Activated CD4-positive, alpha-beta T cell treated with anti-CD3 and anti-CD28 coated beads, Interleukin-2, amount 50 U/mL, for 1 hour (primary cell): ENCODE measurements at places on chromosomes 12 and 14.

- no peak for DNase-seq
Measured at GRCh38 chr12:97093187-97093683, 186.2 kb downstream of the NEDD1 start.

DNA sequence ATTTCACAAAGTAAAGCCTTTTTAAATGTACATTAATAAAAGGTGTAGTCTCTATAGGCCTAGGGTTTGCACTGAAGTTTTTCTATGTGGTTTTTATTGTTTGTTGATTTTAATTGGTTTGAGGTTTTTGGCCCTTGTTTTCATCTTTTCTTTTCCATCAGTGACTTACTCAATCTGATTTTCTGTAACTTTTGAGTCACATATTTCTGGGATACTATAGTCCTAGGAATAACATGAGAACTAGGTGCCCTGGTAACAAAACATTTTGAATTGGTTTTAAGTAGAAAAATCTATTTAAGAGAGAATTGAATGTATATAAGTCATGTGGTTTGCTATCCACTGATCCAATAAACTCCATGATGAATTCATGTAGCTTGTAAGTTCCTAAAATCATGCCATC, 311.9 kb downstream of the CEP128 start:
- DNase-seq: no peak

DNA sequence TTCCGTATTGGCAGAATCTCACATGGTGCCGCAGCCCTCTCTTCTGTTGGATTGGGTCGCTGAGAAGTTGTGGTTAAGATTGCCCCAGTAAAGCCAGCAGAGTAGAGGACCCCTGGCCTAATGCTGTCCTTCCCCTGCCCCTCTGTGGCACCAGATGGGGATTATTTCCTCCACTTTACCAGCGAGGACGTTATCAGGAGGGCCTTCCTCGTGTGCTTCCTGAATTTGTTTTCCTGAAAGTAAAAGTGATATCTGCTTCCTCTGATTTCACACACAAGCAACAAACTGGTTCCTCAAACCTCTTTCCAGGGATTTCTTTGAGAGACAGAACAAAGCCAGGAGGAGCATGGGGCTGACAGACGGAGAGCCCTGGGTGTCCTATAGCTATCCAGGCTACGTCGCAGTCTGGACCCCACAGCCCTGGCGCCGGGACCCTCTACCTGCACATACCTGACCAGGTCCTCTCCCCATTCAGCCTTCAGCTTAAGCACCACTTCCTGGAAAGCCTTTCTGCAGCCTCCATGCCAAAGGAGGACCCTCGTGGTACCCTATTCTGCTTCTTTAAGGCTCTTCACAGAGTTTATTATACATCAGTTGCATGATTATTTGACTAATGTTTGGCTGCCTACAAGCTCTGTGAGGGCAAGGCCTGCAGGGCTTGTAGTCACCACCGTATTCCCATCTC, 314.8 kb upstream of the FKBP4 start:
- no peak for DNase-seq

GRCh38 chr12:117342682-117343081, 18.7 kb downstream of the NOS1 start:
- DNase-seq: no peak

- no peak for DNase-seq
Measured at GRCh38 chr12:4288296-4289131, 15.0 kb downstream of the CCND2 start.

GRCh38 chr12:51218607-51219161, 822 bp upstream of the POU6F1 start:
- no peak for DNase-seq

- DNase-seq: no peak
Measured at GRCh38 chr14:47949006-47949405, 273.6 kb upstream of the MDGA2 start.

DNA sequence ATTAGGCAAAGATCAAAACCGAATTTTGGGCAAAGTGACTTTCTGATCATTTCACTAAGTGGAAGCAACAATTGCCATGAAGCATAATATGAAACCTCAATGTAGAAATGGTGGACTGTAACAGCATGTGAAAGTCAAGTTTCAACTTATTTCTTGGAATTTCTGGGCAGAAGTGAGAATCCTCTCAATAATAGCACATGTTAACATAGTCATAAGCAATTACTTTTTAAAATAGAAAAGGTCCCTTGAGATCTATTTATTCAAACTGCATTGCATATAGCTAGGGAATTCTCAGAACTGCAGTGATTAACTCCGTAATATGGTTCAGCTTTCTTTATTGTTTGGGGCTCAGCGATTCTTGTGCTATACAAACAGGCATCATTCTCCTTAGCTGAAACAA, 136.7 kb upstream of the ATP2B1 start:
- no peak for DNase-seq

DNA sequence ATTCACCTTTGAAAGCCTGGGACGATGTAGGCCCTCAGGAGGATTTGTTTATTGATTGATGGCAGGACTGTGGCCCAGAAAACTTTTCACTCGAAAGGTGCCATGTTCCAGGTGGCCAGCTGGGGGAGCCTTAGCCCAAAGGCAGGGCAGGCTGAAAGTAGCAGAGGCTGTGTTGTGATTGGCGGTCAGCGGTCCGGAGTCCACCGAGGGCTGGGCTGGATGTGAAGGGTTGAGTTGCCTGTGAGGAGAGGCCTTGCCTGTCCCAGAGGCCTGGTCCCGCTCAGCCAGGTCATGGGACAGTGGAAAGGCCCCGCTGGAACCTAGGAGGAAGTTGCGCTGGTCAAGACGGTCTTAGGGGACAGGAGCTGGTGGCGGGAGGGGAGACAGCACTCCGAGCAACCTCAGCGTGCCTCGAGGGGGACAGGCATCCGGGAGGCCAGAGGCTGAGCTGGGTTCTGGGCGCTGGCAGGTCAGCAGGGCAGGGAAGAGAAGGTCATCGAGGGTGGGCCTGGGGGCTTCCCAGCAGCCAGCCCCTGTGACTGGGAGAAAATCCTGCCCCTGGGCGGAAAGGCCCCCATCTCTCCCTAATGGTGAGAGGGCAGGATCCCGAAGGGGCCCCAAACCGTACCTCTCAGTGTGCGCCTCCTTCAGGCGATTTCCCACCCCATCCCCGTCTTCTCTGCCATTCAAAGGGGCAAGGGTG, 26.3 kb downstream of the CMA1 start:
- peak; percentile 45 for DNase-seq

DNA sequence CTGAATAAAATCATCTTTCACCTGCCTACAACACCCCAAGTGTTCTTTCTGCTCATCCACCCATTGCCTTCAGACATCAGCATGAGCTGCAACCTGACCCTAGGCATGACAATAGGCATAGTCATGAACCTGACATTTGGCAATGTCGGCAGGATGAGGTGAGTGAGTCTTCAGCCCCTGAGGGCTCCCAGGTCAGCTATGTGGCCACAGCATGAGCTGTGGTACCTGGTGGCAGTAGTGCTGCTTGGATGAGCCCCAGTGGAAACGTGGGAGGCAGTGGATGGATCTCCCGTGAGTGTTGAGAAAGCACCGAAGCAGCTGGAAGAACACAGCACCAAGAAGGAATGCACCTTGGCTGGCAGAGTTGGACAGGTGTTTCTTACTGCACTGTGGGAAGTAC, 334.8 kb upstream of the FAR2 start:
- no peak for DNase-seq

- no peak for DNase-seq
Measured at GRCh38 chr12:53589915-53590314, 36.3 kb downstream of the ATF7 start.

- DNase-seq: no peak
Measured at GRCh38 chr12:178829-179109, 35.2 kb downstream of the SLC6A12 start.

DNA sequence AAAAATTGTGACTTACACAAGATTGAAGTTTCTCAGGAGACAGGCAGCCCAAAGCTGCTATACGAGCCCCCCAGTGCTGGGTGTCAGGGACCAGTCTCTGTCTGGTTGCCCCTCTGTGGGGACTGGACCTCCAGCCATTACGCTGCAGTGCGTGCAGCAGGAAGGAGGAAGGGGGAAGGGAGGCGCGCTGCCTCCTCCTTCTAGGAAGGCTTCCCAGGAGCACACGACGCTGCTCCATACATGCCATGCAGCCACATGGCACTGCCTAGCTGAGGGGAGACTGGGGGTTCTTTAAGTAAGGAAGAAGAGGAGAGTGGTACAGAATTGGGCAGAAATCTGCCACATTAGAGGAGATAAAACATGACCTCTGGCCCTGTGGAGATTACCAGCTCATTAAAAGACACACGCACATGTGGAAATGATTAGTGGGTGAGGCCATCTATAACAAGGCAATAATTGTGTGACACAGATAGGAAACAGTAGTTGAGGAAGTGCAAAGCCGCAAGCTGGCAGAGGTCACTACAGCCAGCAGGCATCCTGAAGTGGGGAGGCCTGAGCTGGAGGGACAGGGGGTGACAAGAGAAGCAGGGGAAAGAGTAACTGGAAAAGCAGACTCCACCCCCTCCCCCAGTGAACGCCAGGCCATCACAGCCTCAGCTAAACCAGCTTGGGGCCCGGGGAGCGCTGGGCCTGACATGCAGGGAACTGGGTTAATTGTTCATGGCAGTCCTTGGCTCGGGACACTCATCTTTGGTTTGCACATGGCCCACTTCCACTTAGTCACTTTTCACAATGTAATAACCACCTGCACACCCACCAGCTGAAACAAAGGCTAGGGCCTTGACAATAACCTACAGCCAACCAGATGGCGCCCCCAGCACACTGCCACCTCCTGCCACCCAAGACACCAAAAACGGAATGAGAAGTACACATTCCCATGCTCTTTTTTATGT, 39.6 kb downstream of the CCDC88C start:
- no peak for DNase-seq

DNA sequence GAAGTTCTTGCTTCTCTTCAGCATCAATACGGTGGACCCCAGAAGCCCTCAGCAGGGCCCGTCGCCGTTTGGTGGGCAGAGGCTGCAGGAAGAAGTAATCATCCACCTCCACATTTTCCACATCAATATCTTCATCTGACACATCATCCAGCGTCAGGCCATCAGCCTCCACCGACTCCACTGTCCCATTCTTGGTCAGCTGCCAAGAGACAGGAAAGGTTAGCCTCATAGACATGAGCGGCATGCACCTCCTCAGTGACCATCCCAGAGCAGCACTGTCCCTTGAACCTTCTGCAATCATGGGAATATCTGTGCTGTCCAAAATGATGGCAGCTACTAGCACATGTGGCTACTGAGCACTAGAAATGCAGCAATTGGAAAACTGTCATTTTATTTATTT, 15.6 kb downstream of the CSRNP2 start:
- DNase-seq: no peak

GRCh38 chr14:35861204-35861868, 35.2 kb downstream of the BRMS1L start:
- no peak for DNase-seq
